RPMI7951 (cell line): ENCODE measurements at places on chromosomes 3 and 15.

GRCh38 chr3:105906836-105907235, 38.0 kb upstream of the CBLB start:
- DNase-seq, result no peak

- DNase-seq, result no peak
Observed at GRCh38 chr15:95795386-95795785, 535.1 kb upstream of the NR2F2 start.

GRCh38 chr3:105863608-105864007, 5.2 kb downstream of the CBLB start:
- DNase-seq, result no peak

DNA sequence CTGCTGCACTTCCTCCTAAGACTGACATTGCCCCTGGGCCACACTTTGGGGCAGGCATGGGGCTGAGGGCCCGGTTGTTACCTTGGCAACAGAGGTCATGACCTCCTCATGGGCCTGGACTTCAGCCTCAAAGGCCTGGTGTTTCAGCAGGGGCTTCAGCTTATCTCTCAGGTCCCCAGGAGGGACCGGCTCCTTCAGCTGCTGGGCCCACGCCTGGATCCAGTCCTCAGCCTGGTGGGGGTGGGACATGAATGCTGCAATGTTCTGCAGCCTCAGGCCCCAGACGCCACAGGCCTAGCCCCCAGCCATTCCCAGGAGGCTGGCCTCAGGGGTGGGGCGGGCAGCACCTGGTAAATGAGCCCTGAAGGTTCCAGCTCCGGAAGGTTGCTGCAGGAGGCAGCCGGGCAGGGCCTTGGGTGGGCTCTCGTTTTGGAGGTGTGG, 27.6 kb downstream of the SPTBN5 start:
- no peak for DNase-seq

DNA sequence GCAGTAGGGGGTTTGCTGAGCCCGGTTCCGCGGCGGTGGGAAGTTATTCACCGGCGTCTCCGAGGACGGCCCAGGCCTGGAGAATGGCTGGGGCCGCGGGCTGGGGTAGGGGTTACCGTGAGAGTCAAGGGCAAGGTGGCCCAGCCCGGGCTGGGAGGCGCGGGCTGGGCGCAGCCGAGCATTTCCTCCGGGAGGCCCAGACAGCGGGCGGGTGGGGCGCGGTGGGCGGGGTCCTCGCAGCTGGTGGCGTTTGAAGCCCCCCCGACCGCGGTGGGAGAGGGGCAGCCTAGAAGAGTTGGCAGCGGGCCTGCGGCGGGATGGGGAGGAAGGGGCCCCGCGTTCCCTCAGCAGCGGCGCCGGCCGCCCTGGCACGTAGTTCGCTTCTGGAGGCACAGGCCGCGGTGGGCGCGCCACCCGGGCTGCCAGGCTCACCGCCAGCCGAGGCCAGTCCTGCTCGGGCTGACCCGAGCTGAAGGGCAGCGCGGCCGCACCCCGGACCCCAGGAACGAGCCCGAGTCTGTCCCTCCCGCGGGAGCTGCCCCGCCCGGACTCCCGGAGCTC, 960 bp upstream of the KLF13 start:
- no peak for DNase-seq

DNA sequence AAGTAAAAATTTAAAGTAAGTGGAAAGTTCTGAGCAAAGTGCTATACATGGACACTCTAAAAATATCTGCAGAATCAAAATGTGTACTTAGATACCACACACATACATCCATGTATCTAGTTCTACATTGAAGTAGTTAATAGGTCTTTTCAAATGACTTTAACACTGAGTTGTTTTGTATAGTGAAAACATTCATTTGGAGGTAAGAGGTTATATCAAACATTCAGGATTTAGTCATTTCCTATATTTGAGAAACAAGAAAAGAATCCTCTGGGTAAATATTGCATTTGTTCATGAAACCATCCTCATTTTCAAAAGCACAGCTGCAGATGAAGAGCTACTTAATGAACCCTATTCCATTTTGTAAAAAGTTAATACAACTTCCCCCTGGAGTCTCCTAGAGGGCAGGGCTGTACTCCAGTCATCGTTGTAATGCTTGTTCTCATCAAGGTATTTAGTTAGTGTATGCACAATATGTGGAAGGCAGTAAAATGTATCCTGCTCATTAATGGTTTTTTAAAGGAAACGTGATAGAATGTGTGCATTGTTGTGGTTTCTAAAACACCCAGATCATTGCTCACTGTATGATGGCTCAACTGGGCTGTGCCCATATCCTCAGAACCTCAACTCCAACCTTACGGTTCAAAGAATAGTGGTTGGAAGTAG, 26.2 kb downstream of the ARPP21 start:
- no peak for DNase-seq

GRCh38 chr15:67180514-67181191, 73.8 kb downstream of the AAGAB start:
- DNase-seq, result no peak

DNA sequence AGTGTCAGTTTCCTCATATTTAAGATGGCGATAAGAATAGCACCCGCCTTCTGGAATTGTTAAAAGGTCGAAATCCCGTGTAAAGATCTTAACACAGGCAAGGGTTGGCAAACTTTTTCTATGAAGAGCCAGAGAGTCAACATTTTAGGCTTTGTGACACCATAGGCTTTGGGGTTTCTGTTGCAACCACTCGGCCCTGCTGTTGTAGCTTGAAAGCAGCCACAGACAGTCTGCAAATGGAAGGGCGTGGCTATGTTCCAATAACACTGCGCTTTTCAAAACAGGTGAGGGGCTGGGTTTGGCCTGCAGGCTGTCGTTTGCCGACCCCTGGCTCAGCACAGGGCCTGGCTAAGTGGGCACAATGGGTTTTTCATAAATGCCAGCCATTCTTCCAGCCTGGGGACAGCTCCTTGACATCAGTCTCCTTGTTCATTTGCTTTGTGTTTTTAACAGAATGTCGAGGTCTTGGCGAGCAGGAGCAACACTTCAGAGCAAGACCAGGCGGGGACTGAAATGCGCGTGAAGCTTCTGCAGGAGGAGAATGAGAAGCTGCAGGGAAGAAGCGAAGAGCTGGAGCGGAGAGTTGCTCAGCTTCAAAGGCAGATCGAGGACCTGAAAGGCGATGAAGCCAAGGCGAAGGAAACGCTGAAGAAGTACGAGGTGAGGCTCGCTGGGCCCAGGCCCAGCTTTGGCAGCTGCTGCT, 75.2 kb upstream of the MYZAP start:
- DNase-seq, result no peak
